ENCODE measurements at places on chromosomes 7 and 10.

DNA sequence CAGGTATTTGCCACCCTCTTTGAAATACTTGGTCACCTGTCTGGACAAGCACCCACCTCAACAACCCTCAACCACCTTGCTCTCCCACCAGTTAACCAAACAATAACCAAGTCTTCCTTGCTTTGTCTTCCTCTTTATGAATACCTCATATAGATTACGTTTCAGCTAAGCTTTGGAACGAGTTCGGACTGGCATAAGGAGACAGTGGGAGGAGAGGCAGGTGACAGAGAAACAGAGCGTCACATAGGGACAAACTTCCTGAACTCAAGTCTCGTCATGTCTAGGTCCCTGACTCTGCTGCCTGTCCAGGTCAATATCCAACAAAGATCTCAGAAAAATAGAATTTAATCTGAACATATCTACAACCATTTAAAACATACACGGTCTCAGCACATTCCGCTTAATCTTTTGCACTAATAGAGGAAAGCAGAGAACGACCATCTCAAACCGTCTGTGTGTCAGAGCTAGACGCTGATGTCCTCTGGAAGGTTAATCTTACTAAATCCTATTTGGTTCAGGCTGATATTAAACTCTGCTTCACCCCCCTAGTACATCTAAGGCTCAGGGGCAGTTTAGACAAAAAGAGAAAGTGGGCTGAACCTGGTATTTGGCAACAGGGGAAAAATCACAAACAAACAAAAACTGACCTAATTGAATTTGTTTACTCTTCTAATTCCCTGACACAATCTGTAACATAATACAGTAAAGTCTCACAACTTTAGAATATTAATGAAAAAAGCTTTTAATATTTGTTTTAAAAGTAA lies 26.4 kb upstream of the SVOPL start:
- DNase-seq: no peak

DNA sequence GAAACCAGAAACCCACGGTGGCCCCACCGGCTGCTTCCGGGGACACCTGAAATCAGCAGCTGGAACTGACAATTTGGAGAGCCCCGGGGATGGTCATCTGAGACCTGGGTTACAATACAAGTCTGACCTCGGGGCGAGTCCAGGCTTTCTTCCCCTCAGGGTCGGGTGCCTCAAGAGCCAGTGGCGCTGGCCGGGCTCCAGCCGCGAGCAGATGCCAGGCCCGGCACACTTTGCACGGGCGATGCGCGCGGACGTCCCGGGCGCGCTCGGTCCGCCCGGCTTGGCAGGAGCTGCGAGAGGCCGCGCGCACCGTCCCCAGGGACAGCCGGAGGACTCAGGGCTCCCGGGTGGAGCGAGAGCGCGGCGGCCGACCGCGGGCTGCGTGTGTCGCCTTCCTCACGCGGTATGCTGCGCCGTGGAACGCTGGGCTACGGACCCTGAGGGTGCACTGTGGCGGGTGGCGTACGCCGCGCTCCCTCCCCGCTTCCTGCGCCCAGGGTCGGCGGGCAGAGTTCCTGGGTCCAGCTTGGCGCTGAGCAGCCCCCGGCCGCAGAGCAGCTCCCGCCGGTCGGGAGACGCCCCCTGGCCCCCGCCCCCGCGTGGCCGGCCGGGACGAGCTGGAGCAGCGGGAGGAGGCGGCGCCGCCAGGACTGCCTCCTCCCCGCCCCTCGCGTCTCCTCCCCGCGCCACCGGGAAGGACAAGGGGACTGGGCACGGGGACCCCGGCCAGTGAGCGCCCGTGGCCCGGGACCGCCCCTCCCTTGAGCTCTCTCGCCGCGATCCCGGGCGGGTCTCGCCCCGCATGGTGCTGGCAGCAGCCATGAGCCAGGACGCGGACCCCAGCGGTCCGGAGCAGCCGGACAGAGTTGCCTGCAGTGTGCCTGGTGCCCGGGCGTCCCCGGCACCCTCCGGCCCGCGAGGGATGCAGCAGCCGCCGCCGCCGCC lies at the start of gene RBM20:
Gene RBM20, plus strand, starts transcription at position 684 of the 945 bp plus-strand sequence. Its CDS starts 119 bp downstream, at position 803.
- peak; percentile 16 for DNase-seq

DNA sequence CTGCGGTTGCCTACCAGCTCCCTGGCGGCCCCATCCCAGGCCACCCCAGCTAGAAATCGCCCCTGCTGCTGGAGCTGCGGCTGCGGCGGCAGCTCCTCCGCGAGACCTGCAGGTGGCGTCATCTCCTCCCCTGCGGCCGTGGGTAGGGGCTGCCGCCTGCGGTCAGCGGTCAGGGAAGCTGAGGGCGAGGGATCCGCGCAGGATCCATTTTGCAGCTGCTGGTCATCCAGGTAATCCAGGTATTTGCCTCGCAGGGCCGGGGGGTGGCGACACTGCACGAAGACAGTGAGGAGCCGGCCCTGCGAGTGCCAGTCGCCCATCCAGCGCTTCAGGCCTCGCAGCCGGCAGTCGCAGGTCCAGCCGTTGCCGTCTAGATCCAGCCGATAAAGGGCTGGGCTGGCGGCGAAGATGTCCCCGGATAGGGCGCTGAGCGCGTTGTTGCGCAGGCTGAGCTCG lies 1.5 kb downstream of the TRIL start:
- DNase-seq: peak; percentile 53

DNA sequence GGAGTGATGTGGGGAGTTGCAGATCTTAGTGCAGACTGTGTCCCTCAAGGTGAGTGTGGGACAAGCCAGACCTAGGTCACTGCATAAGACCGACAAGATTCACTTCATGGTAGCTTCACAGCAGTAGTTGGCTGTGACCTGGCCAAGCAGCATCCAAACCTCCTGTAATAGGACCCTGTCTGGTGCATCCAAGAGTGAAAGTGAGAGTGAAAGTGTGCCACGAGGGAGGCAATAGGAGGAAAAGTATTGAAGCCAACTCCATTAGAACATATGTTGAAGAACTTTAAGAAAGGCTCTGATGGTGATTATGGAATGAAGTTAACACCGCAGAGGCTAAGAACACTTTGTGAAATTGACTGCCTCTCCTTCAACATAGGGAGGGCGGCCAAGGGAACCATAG lies 7.8 kb upstream of the ZNF33B start:
- no peak for DNase-seq

DNA sequence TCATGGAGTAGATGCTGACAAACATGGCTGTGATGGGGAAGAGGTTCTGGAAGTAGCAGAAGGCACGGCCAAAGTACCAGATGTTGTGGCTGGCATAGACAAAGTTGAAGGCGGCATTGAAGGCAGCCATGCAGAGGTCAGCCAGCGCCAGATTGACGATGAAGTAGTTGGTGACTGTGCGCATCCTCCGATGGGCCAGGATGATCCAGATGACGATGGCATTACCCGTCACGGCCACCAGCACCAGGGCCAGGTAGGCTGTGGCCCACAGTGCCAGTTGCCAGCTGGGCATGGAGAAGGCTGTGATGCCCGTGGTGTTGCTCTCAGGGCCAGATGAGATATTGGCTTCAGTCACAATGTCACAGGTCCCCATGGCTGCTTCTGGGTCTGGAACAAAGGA lies 767 bp downstream of the TACR2 start:
- no peak for DNase-seq

DNA sequence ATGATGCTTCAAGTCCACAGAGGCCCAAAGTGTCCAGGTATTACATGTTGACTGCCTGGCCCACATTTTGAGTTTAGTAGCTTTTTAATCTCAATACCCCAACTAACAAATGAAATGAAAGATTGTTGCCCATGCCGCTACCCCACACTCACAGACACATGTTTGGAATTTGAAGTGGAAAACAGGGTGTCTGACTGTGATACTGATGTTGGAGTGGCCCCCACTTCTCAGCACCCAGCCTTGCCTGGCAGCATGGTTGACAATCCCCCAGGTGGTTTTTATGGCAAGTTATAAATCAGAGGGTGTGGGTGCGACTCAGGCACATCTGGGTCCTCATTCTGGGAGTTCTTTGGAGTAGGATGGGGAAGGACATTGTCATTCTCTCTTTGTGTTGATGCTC lies 314.7 kb upstream of the ZNF32 start:
- no peak for DNase-seq

DNA sequence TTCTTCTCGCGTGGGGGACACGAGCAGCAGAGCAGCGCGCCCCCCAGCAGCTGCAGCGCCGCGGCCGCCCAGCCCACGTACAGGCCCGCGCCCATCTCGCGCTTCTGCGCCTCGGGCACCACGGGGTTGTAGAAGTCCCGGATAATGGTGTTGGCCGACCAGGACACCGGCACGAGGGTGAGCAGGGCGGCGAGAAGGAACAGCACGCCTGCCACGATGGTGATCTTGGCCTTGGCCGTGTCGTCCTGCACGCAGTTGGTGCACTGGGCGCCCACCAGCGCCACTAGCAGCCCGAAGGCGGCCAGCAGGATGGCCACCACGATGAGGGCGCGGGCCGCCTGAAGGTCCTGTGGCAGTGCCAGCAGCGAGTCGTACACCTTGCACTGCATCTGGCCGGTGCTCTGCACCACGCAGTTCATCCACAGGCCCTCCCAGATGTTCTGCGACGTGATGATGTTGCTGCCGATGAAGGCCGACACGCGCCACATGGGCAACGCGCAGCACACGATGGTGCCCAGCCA lies 529 bp downstream of the CLDN3 start:
- no peak for DNase-seq
